ENCODE measurements at places on chromosomes 11 and 22.

DNA sequence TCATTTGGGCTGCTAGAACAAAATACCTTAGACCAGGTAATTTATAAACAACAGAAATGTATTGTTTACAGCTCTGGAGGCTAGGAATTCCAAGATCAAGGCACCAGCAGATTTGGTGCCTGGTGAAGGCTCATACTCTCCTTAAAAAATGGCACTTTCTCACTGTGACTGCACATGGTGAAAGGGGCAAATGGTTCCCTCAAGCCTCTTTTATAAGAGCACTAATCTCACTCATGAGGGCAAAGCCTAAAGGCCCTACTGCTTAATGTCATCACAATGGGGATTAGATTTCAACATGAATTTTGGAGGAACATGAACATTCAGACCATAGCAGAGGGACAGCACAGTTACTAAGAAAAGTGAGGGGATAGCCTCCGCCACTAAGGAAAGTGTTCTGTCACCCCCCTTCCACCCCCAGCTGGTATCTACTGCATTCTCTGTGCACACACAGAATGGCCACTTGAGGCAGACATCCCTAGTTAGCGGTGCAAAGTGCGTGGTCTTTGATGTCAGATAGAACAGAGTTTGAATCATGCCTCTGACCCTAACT is 47.2 kb upstream of the CEP295 start:
- no peak for DNase-seq

DNA sequence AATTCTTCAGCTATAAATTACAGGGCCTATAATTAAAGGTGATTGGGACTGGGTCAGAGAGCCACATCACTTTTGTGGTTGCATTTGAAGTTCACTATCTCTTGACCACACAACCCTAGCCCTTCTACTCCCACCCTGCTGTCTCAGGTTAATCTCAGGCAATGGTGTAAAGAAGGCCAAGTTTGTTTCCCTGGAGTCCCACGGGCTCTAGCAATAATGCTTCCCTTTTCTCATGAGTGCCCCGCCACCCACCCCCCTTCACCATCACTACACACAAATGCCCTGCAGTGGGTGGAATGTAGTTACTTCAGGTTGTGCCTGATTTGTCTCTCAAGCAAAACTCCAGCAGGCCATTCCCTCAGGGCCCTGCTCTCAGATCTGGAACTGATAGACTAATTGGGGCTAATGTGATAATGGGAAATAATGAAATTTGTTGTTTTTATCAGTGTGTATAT is 1.8 kb upstream of the EHF start:
- DNase-seq: no peak

- no peak for DNase-seq
These were observed 157.7 kb downstream of the DBX1 start for GRCh38 chr11:20002312-20003216.

GRCh38 chr11:43734256-43734655 is 53.7 kb downstream of the HSD17B12 start:
- no peak for DNase-seq

DNA sequence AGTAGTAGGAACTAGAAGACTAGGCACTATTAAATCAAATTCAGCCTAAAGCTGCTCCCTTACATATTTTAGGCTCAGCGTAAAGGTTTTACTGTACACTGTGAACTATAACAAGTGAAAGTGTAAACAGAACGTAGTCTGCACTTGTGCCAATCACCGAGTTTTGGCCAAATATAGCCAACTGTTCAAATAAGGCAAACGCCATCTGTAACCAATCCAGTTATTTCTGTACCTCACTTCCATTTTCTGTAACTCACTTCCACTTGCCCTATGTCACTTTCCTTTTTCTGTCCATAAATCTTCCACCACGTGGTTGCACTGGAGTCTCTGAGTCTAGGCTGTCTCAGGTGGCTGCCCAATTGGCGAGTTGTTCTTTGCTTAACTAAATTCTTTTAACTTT is 2132.2 kb downstream of the LRRC4C start:
- DNase-seq: no peak

GRCh38 chr11:35177370-35177769 is 38.4 kb downstream of the CD44 start:
- DNase-seq: no peak

DNA sequence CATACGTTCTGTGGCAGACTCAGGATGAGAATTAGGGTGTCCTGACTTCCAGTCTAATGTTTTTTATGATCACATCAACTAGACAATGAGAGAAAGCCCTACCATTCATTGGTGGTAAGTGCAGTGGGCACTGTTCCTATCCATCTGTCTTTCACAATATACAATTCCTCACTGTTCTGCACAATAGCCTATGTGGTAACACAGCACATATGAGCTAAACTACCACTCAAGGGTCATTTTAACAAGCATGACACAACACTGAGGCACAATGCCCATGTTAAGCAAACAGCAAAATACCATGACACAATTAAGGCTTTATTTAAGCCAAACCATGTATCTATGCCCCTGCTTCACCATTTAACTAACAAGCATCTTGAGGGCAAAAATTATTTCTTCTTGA is 52.3 kb downstream of the SIK3 start:
- DNase-seq: no peak

DNA sequence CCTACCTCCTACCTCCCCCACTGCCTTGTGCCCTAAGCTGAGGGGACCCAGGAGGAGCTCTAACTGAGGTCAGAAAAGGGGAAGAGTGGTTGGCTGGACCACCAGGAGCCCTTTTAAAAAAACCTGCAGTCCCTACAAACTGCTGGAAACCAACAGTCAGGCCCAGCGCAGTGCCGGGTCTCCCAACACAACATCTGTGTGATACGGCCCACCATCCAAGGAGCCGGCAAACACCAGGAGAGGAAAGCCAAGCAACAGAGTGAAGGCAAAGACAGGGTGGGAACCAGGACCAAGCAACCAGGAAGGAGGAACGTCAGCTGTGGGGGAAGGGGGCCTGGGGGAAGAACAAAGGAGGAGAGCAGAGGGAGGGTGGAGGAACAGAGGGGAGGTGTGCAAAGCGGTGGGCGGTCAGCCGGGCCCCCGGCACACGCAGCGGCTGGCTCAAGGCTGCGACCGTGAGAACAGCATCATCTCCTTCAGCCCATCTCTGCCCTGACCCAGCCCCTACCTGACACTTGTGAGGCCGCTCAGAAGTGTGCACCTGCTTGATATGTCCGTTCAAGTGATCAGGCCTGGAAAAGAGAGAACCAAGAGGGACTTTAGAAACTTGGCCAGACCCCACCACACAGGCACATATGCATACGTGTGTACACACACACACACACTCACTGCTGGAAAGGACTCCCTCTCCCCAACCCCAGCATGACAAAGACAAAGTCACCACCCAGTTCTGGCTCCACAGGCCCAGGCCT is 3.6 kb downstream of the PATZ1 start:
- DNase-seq: no peak

GRCh38 chr11:117859061-117859460 is 17.4 kb downstream of the FXYD6 start:
- DNase-seq: peak; percentile 46

DNA sequence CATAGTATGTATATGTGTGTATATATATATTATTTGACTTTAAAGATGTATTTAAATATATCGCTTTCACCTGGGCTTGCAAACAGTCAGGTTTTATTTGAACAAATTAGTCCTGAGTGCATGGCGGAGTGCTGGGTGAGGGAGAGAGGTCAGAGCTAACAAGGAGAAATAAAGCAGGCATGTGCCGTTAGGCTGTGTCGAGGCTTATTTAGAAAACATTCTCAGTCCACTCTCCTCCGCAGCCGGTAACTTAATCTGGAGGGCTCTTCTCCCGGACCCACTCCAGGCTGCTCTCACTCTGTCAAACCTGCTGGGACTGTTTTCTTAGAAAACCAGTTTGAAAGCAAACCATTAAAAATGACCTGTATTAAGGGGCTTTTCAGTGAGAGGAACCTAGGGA is 455.9 kb downstream of the MN1 start:
- DNase-seq: no peak

- no peak for DNase-seq
These were observed 543.4 kb downstream of the BUD13 start for GRCh38 chr11:116229236-116229970.
